ENCODE measurements at places on chromosomes 7 and 10. TPM values are rescaled to one million over a fixed set of nuclear protein-coding genes. Genes with fewer than 3 reads are reported as not detected.

GRCh38 chr7:100568896-100569844 lies 4.5 kb downstream of the SAP25 start:
- H3K4me3 ChIP-seq: peak overlapping the region; percentile 27
- peaks cover 9% of the 10 kb centered on the region for H3K27me3 ChIP-seq
- peak; percentile 73 for DNase-seq
- no peak overlapping the region for H3K27ac ChIP-seq
- H3K4me1 ChIP-seq: peaks cover 27% of the 10 kb centered on the region

The LMTK2 gene
- polyA plus RNA-seq: 19.4 TPM

DNA sequence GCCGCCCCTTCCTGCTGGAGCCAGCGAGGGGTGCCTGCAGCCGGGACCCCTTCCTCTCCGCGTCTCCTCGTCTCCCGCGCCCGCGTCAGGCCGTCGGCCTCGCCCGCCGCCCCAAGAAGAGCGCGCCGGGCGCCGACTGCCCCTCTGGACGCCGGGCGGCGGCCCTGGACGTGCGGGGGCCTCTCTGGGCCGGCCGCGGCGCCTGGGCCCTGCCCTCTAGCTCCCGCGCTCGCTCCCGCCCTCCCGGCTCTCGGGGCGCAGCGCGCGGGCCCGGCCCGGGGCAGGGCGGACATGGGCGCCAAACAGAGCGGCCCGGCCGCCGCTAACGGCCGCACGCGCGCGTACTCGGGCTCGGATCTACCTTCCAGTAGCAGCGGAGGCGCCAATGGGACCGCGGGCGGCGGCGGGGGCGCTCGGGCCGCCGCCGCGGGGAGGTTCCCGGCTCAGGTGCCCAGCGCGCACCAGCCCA lies 704 bp downstream of the ZNRF2 start:
- H3K4me1 ChIP-seq: peaks cover 19% of the 10 kb centered on the region
- H3K4me3 ChIP-seq: peak overlapping the region; percentile 92
- no peaks in the 10 kb centered on the region for H3K36me3 ChIP-seq
- peak overlapping the region; percentile 98 for H3K27ac ChIP-seq

DNA sequence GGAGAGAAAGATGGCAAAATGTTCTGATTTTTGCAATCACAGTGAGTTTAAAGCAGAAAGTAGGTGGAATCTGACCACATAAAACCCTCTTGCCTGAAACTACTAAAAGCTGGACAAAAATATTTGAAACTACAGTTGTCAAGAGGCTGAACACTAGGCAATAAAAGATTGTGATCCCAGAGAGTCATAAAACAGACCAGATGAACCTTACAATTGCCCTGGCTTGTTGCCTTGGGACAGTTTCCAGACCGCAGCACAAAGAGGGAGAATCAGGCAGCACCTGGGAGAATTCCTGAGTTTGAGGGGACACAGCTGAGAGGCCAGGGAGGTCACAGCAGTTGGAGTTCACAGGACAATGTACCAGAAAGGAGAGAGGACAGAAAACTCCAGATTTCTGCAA lies 107.3 kb upstream of the NANOS1 start:
- no peaks in the 10 kb centered on the region for H3K27me3 ChIP-seq
- H3K36me3 ChIP-seq: no peaks in the 10 kb centered on the region
- H3K27ac ChIP-seq: no peak overlapping the region
- DNase-seq: no peak
- no peak overlapping the region for H3K4me3 ChIP-seq

- DNase-seq: no peak
- H3K27me3 ChIP-seq: no peaks in the 10 kb centered on the region
- H3K27ac ChIP-seq: no peak overlapping the region
- H3K4me1 ChIP-seq: no peaks in the 10 kb centered on the region
Observed at GRCh38 chr7:98958968-98959367, 80.6 kb downstream of the TRRAP start.

DNA sequence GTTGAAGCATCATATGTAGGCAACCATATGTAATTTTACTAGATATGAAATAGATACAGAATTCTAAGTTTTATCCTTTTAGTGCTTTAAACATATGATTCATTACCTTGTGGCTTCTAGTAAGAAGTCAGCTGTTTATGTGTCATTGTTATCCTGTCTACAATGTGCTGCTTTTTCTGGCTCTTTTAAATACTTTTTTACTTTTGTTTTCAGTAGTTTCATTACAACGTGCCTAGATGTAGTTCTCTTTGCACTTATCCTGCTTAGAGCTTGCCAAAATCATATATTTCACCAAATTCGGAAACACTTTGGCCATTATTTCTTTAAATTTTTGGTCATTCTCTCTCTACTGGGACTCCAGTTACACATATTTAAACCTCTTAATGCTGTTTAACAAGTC lies 26.4 kb downstream of the YAE1 start:
- no peak overlapping the region for H3K27ac ChIP-seq
- DNase-seq: no peak
- H3K4me1 ChIP-seq: no peaks in the 10 kb centered on the region
- H3K36me3 ChIP-seq: no peaks in the 10 kb centered on the region

DNA sequence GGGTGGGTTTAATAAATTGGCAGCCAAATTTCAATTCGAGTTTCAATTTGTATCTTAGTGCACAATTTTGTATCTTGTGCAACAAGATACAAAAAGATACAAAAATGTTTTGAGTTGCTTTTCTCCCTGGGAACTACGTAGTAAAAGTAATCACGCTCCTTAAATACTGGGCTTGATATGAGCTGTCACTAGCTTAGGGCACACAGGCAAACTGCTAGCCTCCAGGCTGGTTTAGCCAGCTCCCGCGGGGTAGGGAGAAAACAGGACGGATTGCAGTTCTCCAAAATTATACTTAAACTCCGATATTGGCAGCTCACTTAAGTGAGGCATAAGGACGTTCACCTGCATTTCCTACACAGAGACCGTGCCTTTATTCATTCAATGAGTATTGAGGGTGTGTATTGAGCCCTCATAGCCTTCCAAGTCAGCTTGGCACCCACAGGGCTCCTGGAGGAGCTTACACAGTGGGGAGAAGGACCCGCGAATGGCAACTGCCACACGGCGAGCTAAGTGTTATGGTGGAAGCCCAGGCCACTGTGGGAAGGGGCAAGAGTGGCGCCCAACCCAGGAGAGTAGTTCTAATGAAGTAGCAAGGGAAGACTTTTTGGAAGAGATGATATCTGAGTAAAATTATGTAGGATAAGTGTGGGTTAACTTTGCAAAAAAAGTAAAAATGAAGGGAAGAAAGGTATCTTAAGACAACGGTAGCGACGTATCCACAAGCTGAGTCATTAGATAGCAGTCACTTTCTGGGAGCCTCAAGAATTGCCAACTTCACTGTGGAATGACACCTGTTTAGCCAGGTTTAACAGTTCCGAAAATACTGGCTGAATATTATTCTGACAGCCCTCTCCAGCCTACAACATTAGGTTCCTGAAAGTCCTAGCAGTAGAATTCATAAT lies 1.6 kb upstream of the EPC1 start:
- H3K27me3 ChIP-seq: no peaks in the 10 kb centered on the region
- H3K4me1 ChIP-seq: no peaks in the 10 kb centered on the region
- peaks cover 7% of the 10 kb centered on the region for H3K36me3 ChIP-seq
- DNase-seq: no peak
- no peak overlapping the region for H3K27ac ChIP-seq

- no peaks in the 10 kb centered on the region for H3K27me3 ChIP-seq
- no peak overlapping the region for H3K4me3 ChIP-seq
- H3K27ac ChIP-seq: no peak overlapping the region
- no peak for DNase-seq
- H3K36me3 ChIP-seq: no peaks in the 10 kb centered on the region
Observed at GRCh38 chr10:74314166-74314565, 163.1 kb downstream of the ADK start.

DNA sequence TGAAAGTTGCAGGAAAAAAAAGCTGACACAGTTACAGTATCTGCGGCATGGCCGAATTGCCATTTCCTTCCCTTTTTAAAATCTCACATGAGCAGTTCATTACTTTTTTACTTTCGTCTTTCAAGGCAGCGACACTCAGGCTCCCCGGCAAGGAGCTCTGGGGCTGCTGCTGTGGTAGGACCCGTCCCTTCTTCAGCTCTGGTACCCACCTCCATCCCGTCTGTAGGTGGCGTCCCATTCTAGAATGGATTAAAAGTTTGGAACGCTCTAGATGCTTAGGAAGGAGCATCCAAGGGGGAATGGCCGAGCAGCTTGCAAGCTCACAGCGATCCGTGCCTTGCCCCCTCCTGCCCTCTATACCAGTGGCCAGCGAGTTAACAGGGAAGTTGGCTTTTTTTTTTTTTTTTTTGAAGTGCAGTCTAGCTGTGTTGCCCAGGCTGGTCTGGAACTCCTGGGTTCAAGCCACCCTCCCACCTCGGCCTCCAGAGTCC lies 22.8 kb upstream of the TTYH3 start:
- no peak overlapping the region for H3K4me3 ChIP-seq
- DNase-seq: no peak
- H3K27me3 ChIP-seq: no peaks in the 10 kb centered on the region
- peaks cover 26% of the 10 kb centered on the region for H3K4me1 ChIP-seq
- no peak overlapping the region for H3K27ac ChIP-seq

The LIPN gene
- polyA plus RNA-seq: not detected

All from large intestine (tissue), 12 donors.